ENCODE measurements at places on chromosomes 4 and X.

DNA sequence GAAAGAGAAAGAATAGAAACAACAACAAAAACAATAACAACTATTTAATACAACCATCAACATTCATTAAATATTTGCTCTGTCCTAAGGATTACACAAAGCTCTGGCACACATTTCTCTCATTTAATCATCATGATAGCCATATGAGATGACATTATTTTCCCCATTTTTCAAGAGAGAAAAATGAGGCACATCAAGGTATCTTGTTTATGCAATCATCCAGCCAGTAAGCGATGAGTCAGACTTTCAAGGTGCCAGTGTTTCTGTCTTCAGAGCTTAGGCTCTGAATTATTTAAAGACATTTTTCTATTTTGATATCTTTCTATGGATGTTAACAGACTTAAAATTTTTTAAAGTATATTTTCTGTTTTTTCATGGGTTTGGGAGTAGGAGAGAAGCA lies 541.8 kb upstream of the SMIM31 start:
- no peak for DNase-seq

- peak; percentile 3 for DNase-seq
Observed at GRCh38 chrX:51496501-51497291, at the start of gene NUDT11. TSS of gene NUDT11 (minus strand) at chrX:51496592. CDS start at chrX:51496444, 148 bp downstream.

GRCh38 chr4:95510145-95510544 lies 38.6 kb downstream of the UNC5C start:
- no peak for DNase-seq

DNA sequence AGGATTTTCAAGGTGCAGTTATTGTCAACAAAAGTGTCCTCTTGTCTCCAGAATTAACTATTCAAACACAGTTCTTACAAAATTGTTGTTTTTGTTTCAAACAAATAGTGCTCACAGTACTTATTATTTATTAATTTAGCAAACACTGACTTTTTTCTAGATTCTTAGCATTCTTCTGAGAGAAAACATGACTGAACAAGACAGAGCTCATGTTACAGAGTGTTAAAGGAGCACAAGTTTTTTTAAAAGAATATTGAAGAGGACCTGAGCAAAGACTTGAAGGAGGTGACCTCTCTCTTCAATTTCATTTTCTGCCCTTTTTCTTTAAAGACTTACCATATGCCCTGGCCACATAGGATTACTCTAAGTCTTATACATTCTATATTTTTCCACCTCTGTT lies 2220.3 kb upstream of the AGA start:
- no peak for DNase-seq

GRCh38 chrX:39260965-39261364 lies 459.7 kb downstream of the MID1IP1 start:
- no peak for DNase-seq

- peak; percentile 5 for DNase-seq
Observed at GRCh38 chrX:119729408-119730201, 28.8 kb upstream of the SOWAHD start.

DNA sequence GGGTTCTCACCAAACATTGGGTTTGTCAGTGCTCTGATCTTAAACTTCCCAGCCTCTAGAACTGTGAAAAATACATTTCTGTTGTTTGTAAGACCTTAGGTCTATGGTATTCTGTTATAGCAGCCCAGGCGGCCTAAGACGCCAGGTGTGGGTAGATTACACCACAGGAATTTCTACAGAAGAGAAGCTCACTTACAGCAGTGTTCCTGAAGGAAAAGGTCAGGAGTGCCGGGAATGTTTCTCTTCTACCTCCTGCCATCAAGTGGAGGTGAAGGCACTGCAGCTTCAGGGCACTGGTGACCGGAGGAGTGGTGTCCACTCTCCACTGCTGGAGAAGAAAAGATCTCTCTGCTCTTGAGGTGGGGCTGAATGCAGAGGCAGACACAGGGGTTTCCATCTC lies 45.7 kb downstream of the FHDC1 start:
- DNase-seq = no peak

DNA sequence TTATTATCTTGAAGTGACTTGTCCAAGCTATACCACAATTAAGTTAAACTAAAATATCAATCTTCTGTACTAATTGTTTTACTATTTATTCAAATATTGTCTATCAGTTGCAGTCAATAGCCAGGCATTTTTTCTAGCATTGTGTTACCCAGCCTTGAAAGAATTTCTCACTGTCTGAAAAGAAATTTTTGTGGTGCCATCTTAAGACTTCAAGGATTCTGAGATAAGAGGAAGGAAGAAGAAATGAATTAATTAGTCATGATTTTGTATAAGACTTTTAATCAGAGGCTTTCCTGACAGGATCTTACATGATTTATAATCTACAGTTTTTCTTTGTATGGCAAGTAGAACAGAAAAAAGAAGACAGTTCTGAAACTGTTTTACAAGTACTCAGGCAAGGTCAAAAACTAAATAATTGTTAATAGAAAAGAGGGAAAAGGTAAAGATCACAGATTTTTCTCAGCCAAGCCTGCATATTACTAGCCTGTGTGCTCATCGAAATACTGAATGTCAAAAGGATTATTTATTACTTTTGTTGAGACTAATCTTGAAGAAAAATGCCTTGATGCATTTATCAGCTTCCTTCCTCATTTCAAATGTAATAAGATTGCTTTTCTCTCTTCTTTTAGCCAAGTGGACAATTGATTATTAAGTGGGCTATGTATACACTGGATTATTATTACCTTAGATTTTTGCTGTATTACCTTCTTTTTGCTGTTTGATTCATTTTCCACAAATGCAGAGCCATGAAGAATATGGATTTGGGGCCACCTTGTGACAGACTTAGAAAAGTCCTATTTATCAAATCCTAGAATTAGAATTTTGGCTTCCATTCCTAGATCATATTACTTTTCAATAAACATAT lies 53.8 kb downstream of the CXCL1 start:
- DNase-seq = no peak

- DNase-seq = no peak
Observed at GRCh38 chr4:27318740-27319139, 458.1 kb downstream of the STIM2 start.

DNA sequence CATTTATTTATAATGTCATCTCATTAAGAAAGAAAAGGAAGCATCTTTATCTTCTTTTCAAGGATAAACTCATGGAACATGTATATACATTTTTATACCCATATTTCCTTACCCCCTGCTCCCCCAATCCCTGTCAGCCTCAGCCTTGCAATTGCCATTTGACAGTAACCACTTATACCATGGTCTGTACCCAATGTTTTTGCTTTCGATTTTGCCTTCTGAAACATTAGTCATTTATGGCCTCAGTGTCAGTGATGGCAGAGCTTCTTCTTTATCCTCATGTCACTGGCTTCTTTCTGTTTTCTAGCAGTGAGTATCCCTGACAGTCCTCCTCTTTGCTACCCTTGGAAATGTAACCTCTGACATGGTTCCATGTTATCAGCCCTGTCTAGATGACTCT lies 228.4 kb downstream of the SPRY1 start:
- DNase-seq = no peak

- DNase-seq = no peak
Observed at GRCh38 chr4:20882500-20882899, 182.2 kb downstream of the PACRGL start.

GRCh38 chr4:12116009-12116552 lies 687.4 kb upstream of the HS3ST1 start:
- DNase-seq = no peak

- DNase-seq = no peak
Observed at GRCh38 chrX:109658391-109658790, 33.4 kb upstream of the KCNE5 start.

- DNase-seq = no peak
Observed at GRCh38 chrX:133563705-133564104, 148.4 kb upstream of the GPC4 start.

GRCh38 chr4:48698029-48698971 lies 81.8 kb downstream of the FRYL start:
- DNase-seq = no peak

GRCh38 chr4:149345424-149345823 lies 470.2 kb downstream of the IQCM start:
- no peak for DNase-seq

DNA sequence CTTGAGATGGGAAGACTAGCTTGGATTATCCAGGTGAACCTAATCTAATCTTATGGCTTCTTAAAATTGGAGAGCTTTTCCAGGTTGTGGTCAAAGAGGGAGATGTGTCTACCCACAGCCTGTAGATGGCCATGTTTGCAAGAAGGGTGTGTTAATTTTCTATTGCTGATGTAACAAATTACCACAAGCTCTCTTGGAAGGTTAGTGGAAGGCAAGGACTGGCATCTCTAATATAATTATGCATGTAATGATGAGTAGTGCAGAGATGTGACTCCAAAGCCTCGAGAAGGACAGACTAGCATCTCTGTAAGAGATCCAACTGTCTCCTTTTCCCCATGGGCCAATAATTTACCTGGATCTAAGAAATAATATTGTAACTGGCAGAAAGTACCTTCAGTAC lies 3.2 kb upstream of the ADH1B start:
- no peak for DNase-seq

DNA sequence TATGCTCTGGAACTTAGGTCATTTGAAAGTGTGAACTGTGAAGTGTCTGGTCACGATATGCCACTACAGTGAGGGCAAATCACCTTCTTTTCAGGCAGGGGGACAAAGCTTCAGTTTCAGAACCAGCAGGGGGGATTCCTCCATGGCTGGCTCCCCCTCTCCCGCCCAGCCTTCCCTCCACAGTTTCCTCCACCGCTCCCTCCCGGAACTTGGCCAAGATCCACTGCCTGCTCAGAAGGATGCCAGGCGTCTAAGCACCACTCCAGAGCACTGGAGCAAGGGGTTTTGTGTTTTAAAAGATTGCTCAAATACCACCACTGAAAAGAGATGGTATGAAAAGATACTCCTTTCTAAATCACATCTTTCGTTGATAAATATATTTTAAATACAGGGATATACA lies 126.9 kb downstream of the ELOVL6 start:
- DNase-seq = no peak

DNA sequence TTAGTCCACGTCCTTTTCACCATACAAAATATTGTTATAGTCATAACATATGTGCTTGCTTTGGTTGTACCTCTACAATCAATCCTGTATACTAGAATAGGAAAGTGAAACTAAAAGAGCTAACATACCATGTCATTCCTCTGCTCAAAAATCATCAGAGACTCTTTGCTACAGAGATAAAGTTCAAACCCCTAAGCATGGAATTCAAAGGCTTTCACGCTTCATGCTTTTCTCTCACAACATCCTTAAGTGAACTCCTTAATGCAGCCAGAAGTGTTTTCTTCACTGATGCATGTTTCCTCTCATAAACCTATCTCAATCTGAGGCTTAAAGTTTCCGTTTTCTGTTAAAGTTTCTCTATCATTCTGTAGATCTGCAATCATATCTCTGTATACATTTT lies 744.6 kb upstream of the IGFBP7 start:
- no peak for DNase-seq

- DNase-seq = no peak
Observed at GRCh38 chr4:40228497-40229365, 31.9 kb downstream of the RHOH start.

GRCh38 chr4:109410776-109411175 lies 22.8 kb upstream of the SEC24B start:
- no peak for DNase-seq

DNA sequence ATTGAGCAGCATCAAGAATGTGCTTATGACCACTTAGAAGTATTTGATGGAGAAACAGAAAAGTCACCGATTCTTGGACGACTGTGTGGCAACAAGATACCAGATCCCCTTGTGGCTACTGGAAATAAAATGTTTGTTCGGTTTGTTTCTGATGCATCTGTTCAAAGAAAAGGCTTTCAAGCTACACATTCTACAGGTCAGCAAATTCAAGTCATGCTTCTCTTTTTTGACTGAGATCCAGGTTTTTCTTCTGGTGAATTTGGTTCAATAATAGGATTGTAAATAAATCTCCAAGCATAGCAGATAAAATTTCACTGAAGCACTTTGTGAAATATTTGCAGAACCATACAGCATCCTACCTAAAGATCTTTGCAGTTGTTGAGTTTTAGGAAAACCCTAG lies 218.1 kb downstream of the TLL1 start:
- no peak for DNase-seq

DNA sequence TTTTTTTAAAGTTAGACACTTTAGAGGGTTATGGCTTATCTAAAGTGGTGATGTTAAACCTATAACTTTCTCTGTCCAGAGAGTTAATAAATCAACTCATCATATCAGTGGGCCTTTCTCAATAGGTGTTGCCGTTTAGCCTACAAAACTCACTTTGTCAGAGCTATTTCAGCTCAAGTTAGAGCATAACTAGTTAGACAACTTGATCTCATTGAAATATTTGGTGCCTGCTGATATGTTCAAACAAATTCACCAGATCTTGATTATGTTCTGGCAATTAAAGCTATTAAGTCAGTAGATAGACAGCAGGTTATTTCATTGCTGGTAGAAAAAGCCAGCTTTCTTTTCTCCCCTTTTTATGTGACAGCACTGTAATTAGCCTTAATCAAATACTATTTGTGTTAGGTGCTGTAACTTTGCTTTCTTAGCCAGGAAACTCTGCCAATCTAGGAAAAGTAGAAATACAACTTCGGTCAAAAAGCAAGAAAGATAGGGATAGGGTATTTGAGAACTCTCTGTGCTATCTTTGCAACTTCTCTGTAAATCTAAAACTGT lies 191.8 kb downstream of the MAML3 start:
- DNase-seq = no peak

DNA sequence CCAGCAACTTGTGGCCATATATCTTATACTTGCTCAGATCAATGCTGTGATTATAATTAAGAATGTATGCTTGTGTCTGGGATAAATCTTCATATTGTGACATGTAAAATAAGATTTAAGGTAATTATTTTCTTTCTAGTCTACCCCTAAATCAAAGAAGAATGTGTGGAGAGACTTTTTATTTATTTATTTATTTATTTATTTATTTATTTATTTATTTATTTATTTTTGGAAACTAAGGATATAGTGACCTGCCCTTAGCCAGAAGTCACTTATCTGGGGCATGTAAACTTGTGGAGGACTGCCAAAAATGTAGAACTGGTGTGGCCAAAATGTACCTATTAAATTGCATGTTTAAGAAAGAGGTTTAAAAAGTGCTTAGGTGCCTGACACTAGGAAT lies 144.3 kb downstream of the BEND2 start:
- DNase-seq = no peak
